ENCODE measurements at places on chromosomes 16 and 17.

GRCh38 chr16:73016488-73016830, 31.5 kb downstream of the ZFHX3 start:
- no peak for DNase-seq

GRCh38 chr16:13935408-13935807, 15.5 kb downstream of the ERCC4 start:
- DNase-seq: peak; percentile 51

- DNase-seq: peak; percentile 60
Observed at GRCh38 chr17:40450175-40450574, 6.9 kb downstream of the IGFBP4 start.

- no peak for DNase-seq
Observed at GRCh38 chr16:2904922-2905240, 6.8 kb upstream of the FLYWCH1 start.

- DNase-seq: peak; percentile 85
Observed at GRCh38 chr16:9134739-9135138, 43.3 kb downstream of the HAPSTR1 start.

GRCh38 chr16:64478252-64478906, 643.5 kb downstream of the CDH11 start:
- no peak for DNase-seq

- no peak for DNase-seq
Observed at GRCh38 chr17:57299176-57299575, 42.9 kb downstream of the MSI2 start.

DNA sequence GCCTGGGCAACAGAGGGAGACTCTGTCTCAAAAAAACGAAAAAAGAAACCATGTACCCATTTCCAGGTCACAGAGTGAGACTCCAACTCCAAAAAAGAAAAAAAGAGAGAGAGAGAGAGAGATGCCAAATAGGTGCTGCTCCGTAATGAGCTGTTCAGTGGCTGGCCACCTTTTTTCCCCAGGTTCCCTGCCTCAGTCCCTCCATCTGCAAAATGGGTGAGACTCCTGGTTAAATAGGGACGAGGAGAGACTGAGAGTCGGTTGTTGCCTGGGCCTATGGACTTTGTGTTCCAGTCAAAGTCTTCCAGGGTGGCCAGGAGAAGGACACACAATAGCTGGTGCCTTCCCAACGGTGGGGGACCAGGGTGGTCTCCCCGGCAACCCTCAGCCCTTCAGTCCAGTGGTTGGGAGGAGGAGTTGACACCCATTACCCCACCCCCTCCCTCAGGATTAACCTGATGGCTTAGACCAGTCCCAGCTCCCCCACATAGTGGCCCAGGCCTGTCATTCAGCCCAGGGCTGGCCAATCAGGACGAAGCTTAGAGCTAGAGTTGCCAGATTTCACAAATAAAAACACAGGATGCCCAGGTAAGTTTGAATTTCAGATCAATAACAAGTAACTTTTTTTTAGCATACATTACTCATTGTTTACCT, 258.2 kb downstream of the PARN start:
- DNase-seq: no peak

DNA sequence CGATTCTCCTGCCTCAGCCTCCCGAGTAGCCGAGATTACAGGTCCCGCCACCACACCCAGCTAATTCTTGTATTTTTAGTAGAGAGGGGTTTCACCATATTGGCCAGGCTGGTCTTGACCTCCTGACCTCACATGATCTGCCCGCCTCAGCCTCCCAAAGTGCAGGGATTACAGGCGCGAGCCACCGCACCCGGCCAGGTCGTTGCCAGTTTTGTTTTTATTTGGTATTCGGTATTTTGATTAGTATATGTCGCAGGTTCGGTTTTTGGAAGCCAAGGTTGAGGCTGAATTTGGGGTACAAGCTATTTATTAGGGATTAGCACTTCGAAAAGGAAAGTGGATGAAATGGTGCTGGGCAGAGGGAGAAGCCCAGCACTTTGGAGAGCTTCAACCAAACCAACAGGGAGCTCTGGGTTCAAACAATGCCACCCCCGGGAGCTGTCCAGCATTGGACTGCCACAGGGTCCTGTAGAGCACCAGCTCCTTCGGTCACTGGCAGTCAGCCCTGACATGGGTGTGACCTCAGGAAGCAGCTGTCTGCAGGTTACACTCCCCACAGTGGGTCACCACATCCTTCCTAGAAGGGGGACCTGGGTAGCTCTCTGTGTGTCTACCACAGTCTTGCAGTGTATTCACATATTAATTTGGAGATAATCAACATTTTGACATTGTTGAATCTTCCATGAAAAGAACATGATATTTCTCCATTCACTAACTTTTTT, 1.5 kb upstream of the CLEC10A start:
- no peak for DNase-seq

- no peak for DNase-seq
Observed at GRCh38 chr17:47605011-47605410, 44.7 kb upstream of the KPNB1 start.
